ENCODE measurements at places on chromosomes 6 and 20.

DNA sequence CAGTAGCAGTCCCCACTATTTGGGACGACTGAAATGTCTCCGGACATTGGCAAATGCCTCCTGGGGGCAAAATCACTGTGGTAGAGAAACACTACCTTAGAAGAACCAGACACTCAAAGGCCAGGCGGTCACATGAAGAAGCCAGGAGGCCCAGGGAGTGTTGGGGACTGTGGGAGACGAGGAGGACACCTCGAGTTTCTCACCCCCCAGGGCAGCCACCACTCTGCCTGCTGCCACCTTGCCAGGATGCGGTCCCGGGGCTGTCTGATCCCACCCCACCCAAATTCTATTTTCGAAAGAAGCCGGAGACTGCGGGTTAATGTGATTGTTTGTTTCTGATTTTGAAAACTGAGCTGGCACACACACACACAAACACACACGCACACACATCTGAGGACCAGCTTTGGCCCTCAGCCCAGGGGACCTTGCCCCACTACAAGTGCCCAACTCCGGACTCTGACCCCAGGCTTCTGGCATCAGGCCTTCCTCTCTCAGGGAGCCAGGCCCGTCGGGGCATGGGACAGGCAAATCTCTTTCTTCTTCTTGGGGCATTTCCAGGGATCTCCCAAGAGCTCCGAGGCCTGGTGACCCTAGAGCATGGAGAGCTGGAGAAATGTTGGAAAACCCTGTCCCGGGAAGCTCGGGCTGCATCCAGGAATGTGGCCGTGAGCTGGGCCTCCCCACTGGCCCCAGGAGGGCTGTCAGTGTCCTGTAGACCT, 187.5 kb upstream of the PMEPA1 start:
- no peak for DNase-seq

- DNase-seq = no peak
These were observed at the start of gene TMEM239 for GRCh38 chr20:2816030-2816582. Gene TMEM239 (plus strand): TSS chr20:2816364. CDS start chr20:2816555, 191 bp downstream.

DNA sequence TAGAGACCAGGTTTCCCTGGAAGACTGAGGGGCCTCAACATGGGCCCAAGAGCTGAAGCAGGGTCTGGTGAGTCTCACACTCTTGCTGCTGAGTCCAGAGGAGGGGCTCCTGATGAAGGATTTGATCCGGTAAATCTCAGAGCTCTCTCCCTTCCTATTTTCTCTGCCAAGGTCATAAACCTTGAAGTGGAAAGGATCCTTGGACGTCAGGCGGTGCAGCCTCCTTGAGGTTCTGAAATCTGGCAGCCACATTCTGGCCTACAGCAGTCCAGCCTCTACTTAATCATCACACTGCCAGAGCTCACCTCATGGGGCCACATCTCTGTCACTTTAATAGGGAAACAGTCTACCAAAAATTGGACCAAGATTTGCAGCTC, 24.0 kb downstream of the ACSS1 start:
- no peak for DNase-seq

DNA sequence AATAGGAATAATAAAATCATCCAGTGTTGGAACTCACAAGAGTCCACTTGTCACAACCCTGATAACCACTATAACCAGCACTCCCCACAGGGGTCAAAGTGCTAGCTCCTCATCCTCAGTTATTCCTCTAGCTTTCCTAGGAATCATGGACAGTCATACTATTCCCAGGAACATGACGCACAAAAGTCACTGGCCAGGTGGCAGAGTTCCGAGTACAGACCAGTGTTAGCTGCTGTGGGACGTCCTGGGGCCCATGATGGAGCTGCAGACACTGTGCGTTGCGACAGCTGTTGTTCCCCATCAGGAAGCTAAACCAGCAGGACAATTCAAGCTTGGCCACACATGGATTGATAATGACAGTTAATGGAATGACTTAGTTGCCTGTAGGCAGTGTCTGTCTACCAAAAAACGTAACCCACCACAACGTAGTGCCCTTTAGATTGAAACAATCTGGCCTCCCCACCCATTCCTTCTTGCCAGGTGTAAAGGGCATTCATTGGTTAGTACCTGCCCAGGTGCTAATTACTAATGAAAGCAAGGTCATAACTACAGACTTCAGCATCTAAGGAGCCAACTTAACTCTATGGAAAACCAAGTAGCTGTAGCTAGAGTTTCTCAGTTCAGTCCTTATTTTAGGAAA, 17.4 kb downstream of the EZR start:
- no peak for DNase-seq

DNA sequence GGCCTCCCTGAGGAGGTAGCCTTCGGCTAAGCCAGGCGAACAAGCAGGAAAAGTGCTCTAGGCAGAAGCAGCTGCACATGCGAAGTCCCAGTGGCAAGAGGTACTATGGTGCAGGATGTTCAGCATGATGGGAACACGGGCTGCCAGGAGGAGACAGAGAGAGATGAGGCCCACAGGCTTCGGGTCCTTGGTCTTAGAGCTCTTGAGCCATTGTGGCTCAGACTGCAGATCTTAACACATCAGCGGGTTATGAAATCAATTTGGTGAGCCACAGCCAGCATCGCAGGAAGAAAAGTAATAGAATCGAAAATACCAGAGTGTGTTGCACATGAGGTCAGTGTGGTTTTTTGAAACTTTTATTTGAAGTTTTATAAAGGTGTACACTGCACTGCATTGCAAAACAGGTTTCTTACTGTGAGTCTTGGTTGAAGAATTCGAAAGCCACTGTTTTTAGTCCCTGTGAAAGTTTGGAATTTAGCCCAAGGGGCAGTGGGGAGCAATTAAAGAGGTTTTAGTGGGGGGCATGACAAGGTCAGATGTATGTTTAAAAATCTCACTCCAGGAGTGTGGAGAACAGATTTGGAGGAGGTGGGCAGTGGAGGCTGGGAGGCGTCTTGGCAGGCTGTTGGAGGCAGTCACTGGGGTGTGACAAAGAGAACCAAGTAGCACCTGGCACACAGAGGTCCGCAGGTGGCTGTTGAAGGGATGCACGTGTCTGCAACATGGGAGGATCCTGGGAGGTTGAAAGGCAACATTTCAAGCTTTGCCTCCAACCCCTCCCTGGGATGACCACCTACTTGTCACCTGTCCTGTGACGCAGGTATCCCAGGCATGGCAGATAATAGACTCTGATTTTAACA, 69.3 kb downstream of the EYA2 start:
- DNase-seq = no peak

DNA sequence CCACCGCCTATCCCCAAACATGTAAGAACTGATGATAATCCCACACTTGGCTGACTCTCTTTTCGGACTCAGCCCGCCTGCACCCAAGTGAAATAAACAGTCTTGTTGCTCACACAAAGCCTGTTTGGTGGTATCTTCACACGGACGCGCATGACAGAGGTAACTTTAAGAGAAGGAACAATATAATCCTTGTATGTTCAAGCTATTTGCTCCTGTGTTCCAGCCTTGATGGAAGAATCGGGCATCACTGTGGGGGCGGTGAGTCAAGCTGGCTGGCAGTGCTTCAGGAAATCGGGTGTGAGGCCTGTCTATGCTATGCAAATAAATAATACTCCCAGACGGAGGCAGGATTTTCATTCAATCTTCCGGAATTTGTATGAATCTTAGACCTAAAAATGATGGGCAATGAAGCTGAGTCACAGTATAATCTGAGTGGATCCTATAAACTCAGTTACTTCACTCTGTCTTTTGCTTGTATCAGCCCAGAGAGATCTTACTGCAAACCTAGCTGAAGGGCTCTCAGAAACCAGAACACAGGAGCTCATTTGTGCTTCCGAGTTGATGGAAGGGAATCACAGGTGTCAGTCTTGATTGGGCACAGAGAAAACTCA, 45.2 kb upstream of the NT5E start:
- no peak for DNase-seq
